ENCODE measurements at places on chromosomes 4 and X.

GRCh38 chr4:153258750-153259149 lies 54.5 kb downstream of the TRIM2 start:
- DNase-seq, result no peak

DNA sequence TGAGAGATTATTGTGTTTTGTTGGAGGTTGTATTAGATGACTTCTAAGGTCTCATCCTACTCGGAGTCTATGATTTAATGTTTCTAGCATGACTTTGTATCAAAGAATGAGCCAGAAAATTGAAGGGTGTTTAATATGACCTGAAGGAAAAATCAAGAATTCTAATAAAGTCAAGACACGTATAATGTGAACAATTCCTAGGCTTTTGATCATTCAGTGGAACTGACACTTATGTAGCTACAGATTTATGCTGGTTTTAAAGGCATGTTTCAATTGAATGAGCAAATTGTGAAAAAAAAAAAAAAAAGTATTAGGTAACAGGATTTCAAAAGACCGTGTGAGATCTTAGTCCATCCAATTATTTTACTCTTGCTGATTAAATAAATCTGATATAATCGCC lies 64.9 kb downstream of the GRID2 start:
- no peak for DNase-seq

DNA sequence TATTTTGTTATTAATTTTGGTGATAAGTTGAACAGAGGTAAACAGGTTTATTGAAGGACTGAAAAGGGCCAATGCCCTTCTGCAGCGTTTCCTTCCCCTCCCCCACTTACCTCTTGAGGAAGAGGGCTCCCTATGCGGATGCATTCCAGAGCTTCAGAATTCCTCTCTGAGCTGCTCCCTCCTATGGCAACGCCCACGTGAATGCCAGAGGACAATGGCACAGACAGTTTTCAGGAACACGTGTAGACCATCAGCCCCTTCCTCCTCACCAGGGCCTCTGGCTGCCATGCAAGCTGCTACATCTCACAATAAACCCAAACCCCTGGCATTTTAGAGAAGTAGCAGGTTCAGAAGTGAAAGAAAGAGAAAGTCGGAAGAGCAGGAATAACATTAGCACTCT lies 127.9 kb downstream of the CHRDL1 start:
- DNase-seq, result no peak

- no peak for DNase-seq
These were observed 483 bp downstream of the USP27X start for GRCh38 chrX:49879656-49880277.

DNA sequence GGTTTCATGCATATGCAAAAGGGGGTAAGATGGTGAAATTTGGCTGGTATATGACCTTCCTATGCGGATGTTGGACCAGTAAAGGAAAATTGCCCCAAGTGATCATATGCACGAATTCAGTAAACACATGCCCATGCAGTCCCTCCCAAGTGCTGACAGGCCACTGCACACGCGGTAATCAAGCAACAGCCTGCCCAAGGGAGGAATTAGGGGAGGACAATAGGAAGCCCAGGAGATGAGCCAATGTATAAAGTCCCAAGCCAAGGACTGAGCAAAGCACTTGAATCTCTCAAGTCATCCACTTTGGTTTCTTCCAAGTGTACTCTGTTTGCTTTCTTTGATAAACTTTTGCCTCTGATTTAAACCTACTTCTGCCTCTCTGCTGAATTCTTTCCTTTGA lies 21.1 kb downstream of the MAGEB16 start:
- DNase-seq, result no peak

DNA sequence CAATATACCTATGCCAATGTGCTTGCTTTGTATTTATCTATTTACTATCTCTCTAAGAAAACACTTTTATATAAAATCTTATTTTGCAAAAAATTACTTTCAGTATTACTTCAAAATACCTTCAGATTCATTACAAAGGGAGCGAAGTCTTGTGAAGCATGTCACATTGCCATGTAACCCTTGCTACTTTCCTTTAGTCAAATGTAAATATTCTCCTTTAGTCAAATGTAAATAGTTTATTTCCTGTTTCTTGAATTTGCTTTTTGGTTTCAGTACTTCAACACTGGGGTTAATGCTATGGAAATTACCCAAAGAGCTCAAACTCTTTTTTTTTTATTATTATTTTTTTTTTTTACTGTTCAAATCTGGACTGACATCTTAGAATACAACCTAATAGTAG lies 383.3 kb downstream of the GRXCR1 start:
- no peak for DNase-seq

DNA sequence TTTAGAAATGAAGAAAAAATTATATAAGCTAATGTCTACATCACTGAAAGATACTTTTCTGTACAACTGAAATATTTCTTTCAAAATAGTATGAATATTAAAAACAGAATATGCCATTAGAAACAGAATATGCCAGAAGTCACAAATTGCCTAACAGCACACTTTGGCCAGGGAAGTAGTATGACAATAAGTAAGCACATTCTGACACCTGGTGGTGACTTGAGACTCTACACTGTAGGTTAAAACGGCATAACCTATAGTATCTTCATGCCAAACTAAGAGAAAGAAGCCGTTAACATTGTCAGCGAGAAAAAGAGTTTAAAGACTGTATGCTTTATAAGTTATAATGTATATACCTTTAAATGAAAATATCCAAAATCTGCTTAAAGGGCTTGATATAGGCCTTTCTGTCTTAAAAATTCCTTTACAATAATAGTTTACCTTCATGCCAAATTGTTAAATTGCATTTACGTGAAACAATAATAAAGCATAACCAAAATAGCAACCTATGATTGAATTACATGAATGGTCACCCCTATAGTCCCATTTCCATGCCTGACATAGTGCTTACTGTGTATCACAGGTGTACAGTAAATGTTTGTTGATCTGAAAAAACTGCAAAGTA lies 32.8 kb downstream of the FAM13A start:
- DNase-seq, result no peak

DNA sequence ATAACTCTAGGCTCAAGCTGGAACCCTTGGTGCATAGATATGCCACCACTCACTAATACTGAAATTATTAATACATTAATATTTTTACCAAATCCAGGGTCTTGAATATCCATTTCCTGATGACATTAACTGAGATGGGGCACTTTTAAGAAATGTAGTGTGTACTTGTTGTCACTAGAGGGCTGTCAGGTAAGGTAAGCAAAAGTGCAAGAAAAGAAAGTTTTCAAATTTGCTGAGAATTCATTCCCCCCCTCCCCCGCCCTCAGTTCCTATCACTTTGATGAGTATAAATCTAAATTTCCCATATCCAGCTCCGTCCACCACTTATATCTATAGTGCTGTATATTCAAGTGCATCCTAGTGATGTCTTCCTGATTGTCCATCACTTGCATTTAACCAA lies 20.5 kb upstream of the WDR44 start:
- no peak for DNase-seq

- DNase-seq, result no peak
These were observed 4.7 kb downstream of the SLIT2 start for GRCh38 chr4:20256381-20256881.

GRCh38 chr4:67256388-67257043 lies 288.8 kb downstream of the CENPC start:
- DNase-seq, result no peak

DNA sequence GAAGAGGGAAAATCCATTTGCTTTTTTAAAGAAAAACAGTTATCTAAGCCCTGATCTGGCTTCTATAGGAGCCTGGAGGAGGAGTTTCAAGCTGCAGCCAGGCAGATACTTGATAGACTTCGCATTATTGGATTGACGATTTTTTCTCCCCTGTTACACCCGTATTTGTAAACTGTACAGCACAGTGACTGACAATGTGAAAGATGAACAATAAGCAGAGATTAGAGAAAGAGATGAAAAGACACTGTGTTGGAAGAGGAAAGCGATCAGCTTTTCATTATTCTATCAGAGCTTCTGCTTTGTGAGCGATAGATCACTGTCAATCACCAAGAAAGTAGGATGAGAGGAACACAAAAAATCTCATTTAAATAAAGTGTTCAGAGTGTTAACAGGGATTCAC lies 639.2 kb downstream of the TLL1 start:
- no peak for DNase-seq

GRCh38 chrX:77977518-77977917 lies 8.1 kb upstream of the PGAM4 start:
- DNase-seq, result no peak

- DNase-seq, result no peak
These were observed 65.8 kb downstream of the ARHGEF6 start for GRCh38 chrX:136714626-136715599.

DNA sequence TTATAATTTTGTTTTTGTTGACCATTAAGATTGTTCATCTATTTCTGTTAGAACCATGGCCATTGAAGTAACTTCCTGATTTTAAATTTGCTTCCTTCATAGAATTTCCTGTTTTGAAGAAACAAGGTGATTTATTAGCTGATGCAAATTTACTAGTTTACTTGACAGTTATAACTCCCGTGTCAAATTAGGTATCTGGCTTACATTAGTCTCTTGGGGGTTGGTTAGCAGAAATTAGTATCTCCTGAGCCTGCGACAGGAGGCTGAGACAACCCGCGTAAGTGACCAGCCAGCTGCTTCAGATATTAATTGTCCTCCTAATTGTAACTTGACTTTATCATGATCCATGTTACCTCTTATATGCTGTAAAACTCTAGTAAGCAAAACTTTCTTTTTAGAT lies 154.3 kb downstream of the CFAP299 start:
- DNase-seq, result no peak

GRCh38 chr4:45629717-45630116 lies 494.1 kb downstream of the GABRG1 start:
- no peak for DNase-seq

DNA sequence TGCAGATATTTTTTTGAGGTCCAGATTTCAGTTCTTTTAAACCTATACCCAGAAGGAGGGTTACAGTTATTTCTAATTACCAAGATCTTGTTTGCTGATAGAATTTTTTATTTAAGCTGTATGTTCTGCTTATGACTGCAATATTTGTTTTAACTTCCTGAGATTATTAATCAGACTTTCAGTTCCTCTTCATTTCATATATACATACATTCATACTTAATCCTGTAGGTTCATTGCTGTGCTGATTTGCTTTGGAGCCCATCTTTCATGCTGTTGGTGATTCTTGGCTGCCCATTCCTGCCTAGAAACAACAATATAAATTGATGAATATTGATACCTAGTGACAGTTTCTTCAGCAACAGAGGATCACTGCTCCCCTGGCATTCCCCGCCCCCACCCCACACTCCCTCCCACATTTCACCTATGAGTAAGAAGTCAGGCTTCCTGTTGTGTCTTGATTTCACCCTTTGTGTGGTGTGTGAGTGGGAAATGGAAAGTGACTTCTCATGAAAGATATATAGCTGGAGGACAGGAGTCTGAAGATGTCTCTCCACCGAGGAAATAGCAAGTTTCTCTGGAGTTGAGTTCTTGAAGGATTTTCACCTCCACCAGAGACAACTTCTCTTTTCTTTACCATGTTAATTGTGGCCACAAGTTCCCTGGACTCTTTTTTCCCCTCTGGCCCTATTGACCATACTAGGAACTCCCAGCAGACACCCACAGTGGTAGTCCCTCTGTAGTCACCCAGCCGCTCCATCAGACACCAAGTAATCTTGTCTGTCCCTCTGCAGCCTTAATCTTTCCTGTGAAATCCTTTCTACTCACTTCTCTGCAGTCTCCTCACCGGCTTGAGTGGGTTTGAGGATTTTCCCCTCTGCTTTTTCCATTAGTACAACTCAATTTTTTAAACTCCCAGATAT lies 118.4 kb downstream of the ASB9 start:
- DNase-seq, result no peak

Measured in nucleus accumbens (tissue), 56 donors.